ENCODE measurements at places on chromosomes 1 and 21. TPM values are rescaled to one million over a fixed set of nuclear protein-coding genes. Genes with fewer than 3 reads are reported as not detected.

DNA sequence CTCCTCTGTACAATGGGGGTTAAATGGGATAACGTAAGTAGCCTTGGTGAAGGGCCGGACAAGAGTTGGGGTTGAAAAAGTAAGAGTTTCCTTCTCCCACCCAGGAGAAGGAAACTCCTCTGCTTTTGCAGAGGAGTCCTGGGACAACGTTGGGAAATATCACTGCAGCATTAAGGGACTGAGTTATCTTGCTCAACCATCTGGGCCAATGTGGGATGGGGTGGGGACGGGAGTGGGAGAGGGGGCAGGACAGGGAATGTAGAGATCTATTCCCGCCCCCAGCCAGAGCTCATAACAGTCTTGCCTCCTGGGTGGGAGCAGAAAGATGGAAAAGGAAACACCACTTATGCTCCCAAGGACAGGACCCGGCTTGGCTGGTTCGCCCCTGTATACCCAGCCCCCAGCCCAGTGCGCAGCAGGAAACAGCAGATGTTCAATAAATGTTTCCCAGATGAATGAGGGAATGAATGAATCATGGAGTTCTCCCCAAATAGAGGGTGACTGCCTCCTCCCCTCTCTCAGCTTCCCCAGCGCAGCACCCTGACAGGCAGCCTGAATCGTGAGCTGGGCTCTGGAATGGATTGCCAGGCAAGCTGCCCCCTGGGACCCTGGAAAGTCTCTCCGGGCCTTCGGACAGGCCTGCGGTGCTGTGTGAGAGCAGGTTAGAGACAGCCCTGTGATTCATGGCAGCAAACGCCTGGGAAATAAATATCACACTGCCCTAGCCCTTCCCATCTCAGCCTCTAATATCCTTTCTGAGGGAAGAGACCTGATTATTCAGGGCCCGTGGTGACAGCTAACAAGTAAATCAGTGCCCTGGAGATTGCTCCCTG lies 24.8 kb downstream of the FBXO2 start:
- DNase-seq = no peak
- peaks cover 25% of the 10 kb centered on the region for H3K27me3 ChIP-seq
- no peak overlapping the region for H3K4me3 ChIP-seq

DNA sequence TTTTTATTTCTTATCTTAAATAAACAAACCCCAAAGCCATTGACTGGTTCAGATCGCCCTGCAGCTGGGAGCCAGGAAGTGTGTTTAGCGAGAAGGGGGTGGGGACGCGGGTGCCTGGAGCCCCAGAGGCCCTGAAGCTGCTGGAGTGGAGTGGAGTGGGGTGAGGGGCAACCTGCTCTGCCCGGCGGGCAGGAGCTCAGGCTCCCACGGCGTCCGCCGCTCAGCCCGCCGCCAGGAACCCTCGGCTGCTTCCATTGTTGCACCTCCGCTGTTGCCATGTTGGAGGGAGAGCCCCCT lies 673 bp downstream of the PIK3C2B start:
- peak overlapping the region; percentile 52 for H3K4me3 ChIP-seq
- H3K4me1 ChIP-seq = peaks cover 27% of the 10 kb centered on the region
- peak; percentile 89 for DNase-seq

GRCh38 chr21:41858466-41859296 lies 20.5 kb downstream of the PRDM15 start:
- no peaks in the 10 kb centered on the region for H3K27me3 ChIP-seq
- DNase-seq = no peak
- no peaks in the 10 kb centered on the region for H3K36me3 ChIP-seq
- no peak overlapping the region for H3K4me3 ChIP-seq
- H3K27ac ChIP-seq = no peak overlapping the region

- no peak overlapping the region for H3K27ac ChIP-seq
- no peaks in the 10 kb centered on the region for H3K4me1 ChIP-seq
- no peaks in the 10 kb centered on the region for H3K27me3 ChIP-seq
- H3K4me3 ChIP-seq = no peak overlapping the region
- no peaks in the 10 kb centered on the region for H3K36me3 ChIP-seq
Measured at GRCh38 chr1:221517961-221518360, 223.9 kb downstream of the DUSP10 start.

DNA sequence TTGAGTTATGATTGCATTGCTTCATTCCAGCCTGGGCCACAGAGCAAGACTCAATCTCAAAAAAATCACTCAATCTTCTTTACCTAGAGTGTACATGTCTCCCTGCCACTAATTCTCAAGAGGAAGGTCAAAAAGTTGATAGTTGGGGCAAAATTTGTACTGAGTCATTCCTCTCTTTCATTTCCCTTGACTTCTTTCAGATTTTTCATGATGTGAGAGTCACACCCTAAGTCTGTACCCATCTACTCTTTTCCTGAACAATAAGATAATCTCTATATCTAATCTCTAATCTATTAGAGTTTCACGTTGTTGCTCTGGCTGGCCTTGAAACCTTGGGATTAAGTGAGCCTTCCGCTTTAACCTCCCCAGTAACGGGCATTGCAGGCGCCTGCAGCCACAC lies 1.1 kb upstream of the BRDT start:
- H3K4me3 ChIP-seq = no peak overlapping the region
- no peak overlapping the region for H3K27ac ChIP-seq
- no peak for DNase-seq
- no peaks in the 10 kb centered on the region for H3K36me3 ChIP-seq
- no peaks in the 10 kb centered on the region for H3K27me3 ChIP-seq

DNA sequence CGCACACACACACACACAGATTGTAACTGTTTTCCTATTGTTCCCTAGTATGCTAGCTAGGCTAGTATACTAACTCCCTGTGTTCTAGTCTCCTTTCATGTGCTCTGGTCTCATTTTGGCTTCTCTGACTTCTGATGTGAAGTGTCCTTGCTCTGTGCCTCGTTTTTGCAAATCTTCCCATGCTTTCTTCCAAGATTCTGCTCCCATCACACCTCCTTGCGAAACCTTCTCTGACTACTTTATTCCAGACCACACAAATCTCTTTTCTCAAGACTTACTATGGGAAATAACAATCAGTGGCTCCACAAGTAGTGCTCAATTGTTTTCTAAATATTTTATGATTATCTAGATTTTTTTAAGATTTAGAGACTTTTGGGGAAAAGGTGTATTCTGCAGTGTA lies 10.3 kb downstream of the PRRX1 start:
- no peak for DNase-seq
- H3K27ac ChIP-seq = no peak overlapping the region
- no peaks in the 10 kb centered on the region for H3K36me3 ChIP-seq
- H3K4me1 ChIP-seq = no peaks in the 10 kb centered on the region

DNA sequence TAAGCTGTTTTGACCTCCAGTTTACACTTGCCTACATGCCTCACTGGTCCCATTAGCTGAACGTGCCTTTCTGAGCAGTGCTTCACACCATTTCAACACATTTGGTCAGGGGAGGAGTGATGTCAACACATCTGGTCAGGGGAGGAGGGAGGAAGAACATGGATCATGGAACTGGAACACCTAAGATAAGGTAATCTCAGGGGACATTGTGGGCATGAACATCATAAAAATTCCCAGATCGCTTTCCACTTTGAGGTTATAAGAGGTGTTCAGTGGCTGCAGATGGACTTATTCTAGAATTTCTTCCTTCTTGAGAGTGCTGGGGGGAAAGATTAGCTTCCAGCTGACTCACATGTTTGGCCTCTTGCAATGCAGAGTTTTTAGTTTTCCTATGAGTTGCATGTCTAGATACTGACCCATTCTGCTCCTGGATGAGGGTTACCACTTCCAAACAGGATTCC lies 2.0 kb downstream of the QSOX1 start:
- DNase-seq = no peak
- peaks cover 43% of the 10 kb centered on the region for H3K4me1 ChIP-seq

- no peaks in the 10 kb centered on the region for H3K36me3 ChIP-seq
- no peaks in the 10 kb centered on the region for H3K27me3 ChIP-seq
- H3K27ac ChIP-seq = no peak overlapping the region
- H3K4me1 ChIP-seq = no peaks in the 10 kb centered on the region
- H3K4me3 ChIP-seq = no peak overlapping the region
- DNase-seq = no peak
Measured at GRCh38 chr1:196387766-196388165, 220.5 kb downstream of the KCNT2 start.

DNA sequence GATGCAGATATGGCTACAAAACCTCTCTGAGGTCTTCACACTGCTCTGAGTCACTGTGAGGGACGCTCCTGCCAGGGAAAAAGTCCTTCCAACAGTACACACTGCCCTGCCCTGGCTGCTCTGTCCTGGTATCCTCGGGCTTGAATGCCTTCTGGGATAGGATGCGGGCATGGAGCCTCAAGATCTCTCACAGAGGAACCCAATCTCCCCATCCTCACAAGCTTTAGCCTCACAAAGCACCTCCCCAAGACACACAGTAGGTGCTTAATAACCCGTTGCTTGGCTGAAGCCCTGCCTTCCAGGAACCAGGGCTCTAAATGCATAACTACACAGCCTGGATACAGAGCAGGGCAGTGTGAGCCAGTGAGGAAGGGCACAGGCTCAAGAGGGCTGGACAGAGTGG lies 9.2 kb downstream of the RAP1GAP start:
- peaks cover 3% of the 10 kb centered on the region for H3K4me1 ChIP-seq
- peaks cover 56% of the 10 kb centered on the region for H3K27me3 ChIP-seq
- H3K4me3 ChIP-seq = no peak overlapping the region
- H3K36me3 ChIP-seq = no peaks in the 10 kb centered on the region
- no peak overlapping the region for H3K27ac ChIP-seq

Gene RSPH1
- 8.9 TPM for total RNA-seq

Gene FAAH
- total RNA-seq = 90.8 TPM
